Germinal center (tissue), 1 donor: ENCODE measurements at places on chromosomes 3 and 15.

DNA sequence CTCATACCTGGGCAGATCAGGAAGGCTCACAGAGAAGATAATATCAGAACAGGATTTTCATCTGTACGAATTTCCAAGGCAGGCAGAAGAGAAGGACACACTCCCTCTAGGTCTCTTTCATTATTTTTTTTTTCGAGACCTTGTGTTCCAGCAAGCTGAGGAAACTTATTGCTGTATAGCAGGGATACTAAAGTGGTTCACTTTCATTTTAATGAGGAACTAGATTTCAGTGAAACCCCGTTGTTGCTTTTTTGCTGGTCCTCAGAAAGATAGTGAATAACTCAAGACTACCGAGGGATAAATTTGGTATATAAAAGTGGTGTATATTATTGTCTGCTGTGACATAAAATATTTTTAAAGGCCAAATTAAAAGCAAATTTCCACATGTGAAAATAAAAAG lies 24.6 kb downstream of the MEIS2 start:
- no peak for DNase-seq

DNA sequence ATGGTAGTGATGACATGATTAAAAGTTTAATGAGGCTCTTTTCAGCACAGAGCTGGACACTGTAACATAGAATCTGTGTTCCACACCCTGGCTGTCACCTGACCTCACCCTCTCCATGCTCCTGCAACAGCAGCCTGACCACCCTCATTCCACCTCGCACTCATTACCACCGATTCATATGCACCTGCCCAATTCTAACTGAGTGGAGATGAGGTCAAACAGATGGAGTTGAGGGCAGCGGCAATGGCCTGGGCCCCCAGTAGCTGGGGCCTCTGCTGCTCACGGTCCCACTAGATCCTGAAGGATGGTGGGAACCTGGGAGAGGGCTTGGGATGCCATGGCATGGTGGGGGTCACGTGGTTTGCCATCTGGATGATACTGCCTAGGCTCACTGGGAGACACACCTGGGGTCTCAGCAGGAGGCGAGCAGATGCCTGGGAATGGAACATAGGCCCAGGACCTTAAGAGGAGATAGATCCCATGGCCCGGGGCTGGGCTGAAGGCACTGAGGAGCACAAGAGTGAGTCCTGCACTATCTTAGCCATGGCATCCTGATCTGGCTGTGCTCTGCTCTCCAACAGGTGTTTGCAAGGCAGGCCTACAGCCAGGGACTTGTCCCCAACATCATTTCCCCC lies 1.3 kb downstream of the SCN5A start:
- DNase-seq: no peak

GRCh38 chr3:178439504-178439903 lies 96.7 kb upstream of the KCNMB2 start:
- no peak for DNase-seq

GRCh38 chr3:128260275-128260674 lies 107.0 kb downstream of the EEFSEC start:
- DNase-seq: no peak

- no peak for DNase-seq
Observed at GRCh38 chr3:156240642-156241041, 120.3 kb downstream of the KCNAB1 start.

GRCh38 chr3:59563072-59563605 lies 513.3 kb upstream of the CFAP20DC start:
- DNase-seq: no peak

DNA sequence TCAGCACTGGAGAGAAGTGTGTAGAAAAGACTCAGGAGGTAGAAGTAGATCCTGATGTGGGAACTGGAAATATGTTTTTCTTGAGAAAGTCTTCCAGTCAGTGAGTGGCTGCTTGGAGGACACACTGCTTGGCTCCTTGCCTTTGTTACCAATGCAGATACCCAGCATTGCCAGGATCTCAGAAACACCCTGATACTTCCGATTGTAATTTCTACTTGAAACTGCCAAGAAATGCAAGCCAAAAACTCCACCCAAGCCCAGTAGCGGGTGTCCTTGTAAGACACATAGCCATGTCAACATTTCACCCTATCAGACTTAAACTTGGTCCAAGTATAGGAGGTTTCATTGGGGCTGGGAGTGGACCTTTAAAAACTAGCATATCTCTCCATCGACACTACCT lies 141.8 kb downstream of the ALDH1A2 start:
- DNase-seq: no peak

GRCh38 chr3:27723815-27724458 lies 1.8 kb upstream of the EOMES start:
- no peak for DNase-seq

GRCh38 chr15:77505556-77505955 lies 84.9 kb downstream of the HMG20A start:
- no peak for DNase-seq

DNA sequence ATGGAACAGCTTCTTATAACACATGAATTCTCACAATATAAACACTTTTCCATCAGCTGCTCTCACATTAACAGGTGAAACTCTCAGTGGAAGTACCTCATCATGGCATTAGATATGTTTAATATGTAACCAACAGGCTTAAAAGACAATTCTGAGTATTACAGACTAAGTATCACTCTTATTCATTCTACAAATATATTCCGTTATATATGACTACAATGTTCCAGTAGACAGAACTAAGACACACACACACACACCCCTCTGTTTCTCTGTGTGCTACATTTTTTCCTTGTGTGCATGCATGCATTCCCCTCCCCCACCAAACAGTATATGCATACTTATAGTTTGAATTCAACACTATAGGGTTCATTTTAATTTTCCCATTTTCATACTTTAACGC lies 32.4 kb downstream of the MRPL3 start:
- no peak for DNase-seq
